Activated T-cell treated with anti-CD3 and anti-CD28 coated beads, Interleukin-2, amount 50 U/mL, for 24 hours (primary cell): ENCODE measurements at places on chromosomes 5 and 9.

DNA sequence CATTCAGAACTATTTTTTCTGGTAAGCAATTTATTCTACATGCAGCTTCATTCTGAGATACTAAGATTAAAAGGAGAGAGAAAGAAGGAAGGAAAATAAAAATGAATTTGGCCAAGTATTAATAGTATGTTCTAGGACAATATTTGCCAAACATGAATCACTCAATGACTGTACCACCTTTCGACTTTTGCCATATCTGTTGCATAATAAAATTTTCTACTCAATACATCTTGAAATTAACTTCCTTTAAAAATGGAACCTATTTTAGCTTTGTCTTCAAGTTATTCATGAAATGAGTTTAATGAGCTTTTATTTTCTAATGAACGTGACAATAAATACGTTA is 111.8 kb downstream of the MARCHF3 start:
- H3K27me3 ChIP-seq, result no peaks in the 10 kb centered on the region
- no peak overlapping the region for H3K27ac ChIP-seq
- no peaks in the 10 kb centered on the region for H3K4me1 ChIP-seq
- DNase-seq, result no peak
- H3K4me3 ChIP-seq, result no peak overlapping the region

- peaks cover 16% of the 10 kb centered on the region for H3K36me3 ChIP-seq
- no peaks in the 10 kb centered on the region for H3K27me3 ChIP-seq
- DNase-seq, result no peak
- no peaks in the 10 kb centered on the region for H3K4me1 ChIP-seq
- no peak overlapping the region for H3K27ac ChIP-seq
Observed at GRCh38 chr9:136855461-136856078, 3.4 kb downstream of the MAMDC4 start.

GRCh38 chr9:69519470-69520240 is 152.5 kb downstream of the APBA1 start:
- no peak overlapping the region for H3K4me3 ChIP-seq
- no peak for DNase-seq
- H3K4me1 ChIP-seq, result peaks cover 3% of the 10 kb centered on the region
- no peak overlapping the region for H3K27ac ChIP-seq
- peaks cover 4% of the 10 kb centered on the region for H3K27me3 ChIP-seq
- no peaks in the 10 kb centered on the region for H3K36me3 ChIP-seq

DNA sequence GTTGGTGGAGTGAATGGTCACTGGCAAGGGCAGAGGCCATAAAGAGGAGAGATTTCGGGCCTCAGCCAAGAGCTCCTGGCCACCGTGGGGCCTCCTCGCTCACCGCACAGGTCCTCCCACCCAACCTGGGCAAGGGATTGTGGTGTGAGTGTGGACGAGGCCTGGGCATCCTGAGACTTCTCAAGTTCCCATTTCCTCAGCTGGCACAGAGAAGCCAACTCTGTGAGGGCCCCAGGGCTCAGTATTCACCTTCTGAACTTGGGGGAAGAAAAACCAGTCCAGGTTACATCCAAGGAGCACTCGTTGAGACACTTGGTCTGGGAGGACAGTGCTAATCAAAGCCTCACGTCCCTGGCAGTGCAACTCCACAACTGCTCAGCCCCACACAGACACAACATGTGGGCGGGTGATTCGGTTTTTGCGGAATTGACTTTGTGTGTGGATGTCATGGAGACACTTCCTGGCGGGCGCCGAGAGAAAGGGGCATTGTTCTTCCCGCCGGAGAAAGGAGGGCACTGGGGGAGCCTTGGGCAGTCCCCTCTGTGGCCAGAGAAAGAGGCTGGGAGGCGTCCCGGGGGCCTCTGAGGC is 28.5 kb upstream of the NKD2 start:
- peaks cover 11% of the 10 kb centered on the region for H3K4me1 ChIP-seq
- H3K4me3 ChIP-seq, result no peak overlapping the region
- H3K27me3 ChIP-seq, result peaks cover 14% of the 10 kb centered on the region
- no peak for DNase-seq

DNA sequence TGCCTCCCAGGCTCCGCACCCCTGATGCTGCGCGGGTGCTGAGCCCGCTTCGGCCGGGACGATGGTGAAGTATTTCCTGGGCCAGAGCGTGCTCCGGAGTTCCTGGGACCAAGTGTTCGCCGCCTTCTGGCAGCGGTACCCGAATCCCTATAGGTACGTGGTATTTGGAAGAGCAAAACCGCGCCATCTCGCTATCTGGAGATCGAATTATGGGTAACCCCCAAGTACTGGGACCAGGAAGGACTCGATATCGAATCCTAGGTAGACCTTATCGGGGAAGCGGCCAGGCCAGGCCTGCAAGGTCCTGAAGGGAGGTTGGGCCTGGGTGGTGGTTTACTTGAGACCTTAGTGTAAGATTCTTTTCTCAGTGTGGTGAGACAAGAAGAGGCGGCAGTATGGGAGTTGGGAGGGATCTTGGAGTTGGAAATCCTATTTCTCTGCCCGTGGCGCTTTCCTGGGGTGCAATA is 359 bp downstream of the PRELID1 start:
- peaks cover 72% of the 10 kb centered on the region for H3K36me3 ChIP-seq
- H3K4me1 ChIP-seq, result peaks cover 61% of the 10 kb centered on the region
- H3K27ac ChIP-seq, result peak overlapping the region; percentile 96
- peak; percentile 51 for DNase-seq
